ENCODE measurements at places on chromosomes 1 and 21. TPM values are rescaled to one million over a fixed set of nuclear protein-coding genes. Genes with fewer than 3 reads are reported as not detected.

Gene GABRD
- not detected for total RNA-seq

Gene SH2D2A
- 186 TPM for total RNA-seq

Gene IGFN1
- not detected for total RNA-seq

Gene FAM151A
- total RNA-seq: not detected

Gene DDAH1
- total RNA-seq: not detected

Gene FLG2
- not detected for total RNA-seq

Gene ARID1A
- total RNA-seq: 116 TPM

Gene LRRIQ3
- total RNA-seq: 1.5 TPM

Gene MIXL1
- total RNA-seq: 0.27 TPM

Gene KIRREL1
- 0.08 TPM for total RNA-seq

Gene SPRR2B
- not detected for total RNA-seq

Gene TGFB2
- not detected for total RNA-seq
